ENCODE measurements at places on chromosomes 6 and 20. TPM values are rescaled to one million over a fixed set of nuclear protein-coding genes. Genes with fewer than 3 reads are reported as not detected.

DNA sequence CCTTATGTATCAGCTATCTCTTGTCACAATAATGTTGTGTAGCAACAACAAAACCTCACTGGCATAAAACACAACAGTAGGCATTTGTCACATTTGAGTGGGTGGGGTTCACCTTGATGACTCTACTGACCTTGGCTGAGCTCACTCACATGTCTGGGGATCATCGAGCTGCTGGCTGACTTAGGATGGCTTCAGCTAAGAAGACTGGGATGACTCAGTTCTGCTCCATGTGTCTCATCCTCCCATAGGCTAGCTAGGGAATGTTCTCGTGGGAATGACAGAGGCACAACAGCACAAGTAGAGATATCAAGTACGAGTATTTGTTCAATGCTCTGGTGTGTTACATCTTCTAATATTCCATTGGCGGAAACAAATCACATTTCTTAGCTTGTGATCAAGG is 167.9 kb downstream of the PLCB1 start:
- H3K4me1 ChIP-seq = no peaks in the 10 kb centered on the region
- no peak for DNase-seq

- H3K27me3 ChIP-seq = no peaks in the 10 kb centered on the region
- H3K4me1 ChIP-seq = no peaks in the 10 kb centered on the region
- DNase-seq = no peak
- H3K27ac ChIP-seq = no peak overlapping the region
- H3K4me3 ChIP-seq = no peak overlapping the region
These were observed 294.5 kb downstream of the ZFAND3 start for GRCh38 chr6:38113825-38114576.

- H3K4me3 ChIP-seq = no peak overlapping the region
- DNase-seq = no peak
These were observed 298.1 kb upstream of the FOXQ1 start for GRCh38 chr6:1013656-1014430.

GRCh38 chr6:137705160-137706082 is 161.6 kb upstream of the TNFAIP3 start:
- peak overlapping the region; percentile 23 for H3K27ac ChIP-seq
- peak; percentile 74 for DNase-seq
- no peaks in the 10 kb centered on the region for H3K36me3 ChIP-seq
- no peak overlapping the region for H3K4me3 ChIP-seq
- no peaks in the 10 kb centered on the region for H3K4me1 ChIP-seq
- H3K27me3 ChIP-seq = no peaks in the 10 kb centered on the region

SUMO4 gene
- 5.4 TPM for total RNA-seq

DNA sequence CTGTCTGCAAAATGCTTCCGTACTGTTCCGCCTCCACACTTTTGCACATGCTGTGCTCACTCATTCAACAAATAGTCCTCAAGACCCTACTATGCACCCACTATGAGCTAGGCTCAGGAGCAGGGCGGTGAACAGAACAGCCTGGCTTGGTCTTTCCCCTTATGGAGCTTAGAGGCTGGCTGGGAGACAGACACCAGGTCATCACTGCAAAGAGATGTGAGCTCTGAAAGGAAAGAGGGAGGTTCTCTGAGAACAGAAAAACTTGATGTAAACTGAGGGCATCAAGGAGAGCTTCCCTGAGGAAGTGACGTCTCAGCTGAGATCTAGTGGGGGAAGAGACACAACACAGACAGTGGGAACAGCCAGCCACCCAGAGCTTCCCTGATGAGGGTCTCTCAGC is 31.0 kb upstream of the TGM2 start:
- H3K27me3 ChIP-seq = no peaks in the 10 kb centered on the region
- H3K27ac ChIP-seq = no peak overlapping the region
- DNase-seq = peak; percentile 25
- H3K4me1 ChIP-seq = peaks cover 7% of the 10 kb centered on the region

- H3K36me3 ChIP-seq = peaks cover 46% of the 10 kb centered on the region
- DNase-seq = no peak
- no peak overlapping the region for H3K4me3 ChIP-seq
- no peaks in the 10 kb centered on the region for H3K27me3 ChIP-seq
These were observed 61.4 kb downstream of the FAM135A start for GRCh38 chr6:70474751-70475150.

GRCh38 chr6:45422503-45423110 is 44.9 kb upstream of the SUPT3H start:
- H3K36me3 ChIP-seq = no peaks in the 10 kb centered on the region
- peaks cover 41% of the 10 kb centered on the region for H3K4me1 ChIP-seq
- H3K27ac ChIP-seq = peak overlapping the region; percentile 72

SLC44A4 gene
- 8.0 TPM for total RNA-seq

LTA gene
- not detected for total RNA-seq

- peaks cover 21% of the 10 kb centered on the region for H3K4me1 ChIP-seq
- no peaks in the 10 kb centered on the region for H3K27me3 ChIP-seq
- peak within 1 kb of the TSS; percentile 63 for H3K4me3 ChIP-seq
These were observed at the start of gene LY6G5C for GRCh38 chr6:31680226-31681134. LY6G5C (minus strand) TSS chr6:31681067; CDS start chr6:31680373, 694 bp downstream.

GRCh38 chr6:119325559-119326265 is 23.8 kb downstream of the MAN1A1 start:
- peaks cover 33% of the 10 kb centered on the region for H3K4me1 ChIP-seq
- no peak overlapping the region for H3K27ac ChIP-seq
- H3K36me3 ChIP-seq = peaks cover 4% of the 10 kb centered on the region
- H3K27me3 ChIP-seq = no peaks in the 10 kb centered on the region
- no peak for DNase-seq

DNA sequence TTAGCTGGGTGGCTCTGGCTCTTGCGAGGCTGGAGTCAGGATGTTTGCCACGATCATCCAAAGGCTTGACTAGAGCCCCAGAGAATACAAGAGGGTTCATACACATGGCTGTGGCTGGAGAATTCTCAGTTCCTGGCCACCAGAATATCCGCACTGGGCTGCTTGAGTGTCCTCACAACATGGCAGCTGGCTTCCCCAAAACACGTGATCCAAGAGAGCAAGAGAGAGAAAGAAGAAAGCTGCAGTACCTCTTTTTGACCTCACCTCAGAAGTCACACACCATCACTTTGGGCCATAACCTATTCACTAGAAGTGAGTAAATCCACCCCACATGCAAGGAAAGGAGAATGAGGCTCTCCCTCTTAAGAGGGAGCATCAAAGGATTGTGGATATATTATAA is 21.5 kb upstream of the BPIFB1 start:
- DNase-seq = no peak
- H3K4me1 ChIP-seq = no peaks in the 10 kb centered on the region
- no peak overlapping the region for H3K27ac ChIP-seq

GRCh38 chr6:1834646-1835516 is 225.2 kb downstream of the FOXC1 start:
- peaks cover 16% of the 10 kb centered on the region for H3K4me1 ChIP-seq
- no peak overlapping the region for H3K27ac ChIP-seq
- H3K36me3 ChIP-seq = no peaks in the 10 kb centered on the region
- H3K27me3 ChIP-seq = no peaks in the 10 kb centered on the region

TFEB gene
- total RNA-seq = 24.8 TPM

DNA sequence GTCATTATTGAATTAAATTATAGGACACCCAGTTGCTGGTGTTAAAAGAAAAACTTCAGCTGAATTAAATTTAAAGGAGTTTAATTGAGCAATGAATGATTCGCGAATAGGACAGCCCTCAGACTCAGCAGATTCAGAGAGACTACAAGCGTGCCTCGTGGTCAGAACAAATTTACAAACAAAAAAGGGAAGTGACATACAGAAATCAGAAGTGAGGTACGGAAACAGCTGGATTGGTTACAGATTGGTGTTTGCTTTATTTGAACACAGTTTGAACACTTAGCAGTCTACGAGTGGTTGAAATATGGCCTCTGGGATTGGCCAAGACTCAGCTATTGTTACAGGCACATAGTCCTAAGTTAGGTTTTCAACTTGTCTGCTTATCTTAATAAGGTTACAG is 25.8 kb upstream of the TNFRSF21 start:
- no peak overlapping the region for H3K27ac ChIP-seq
- no peak for DNase-seq
- H3K27me3 ChIP-seq = no peaks in the 10 kb centered on the region
- H3K4me3 ChIP-seq = no peak overlapping the region
- H3K4me1 ChIP-seq = no peaks in the 10 kb centered on the region

DNA sequence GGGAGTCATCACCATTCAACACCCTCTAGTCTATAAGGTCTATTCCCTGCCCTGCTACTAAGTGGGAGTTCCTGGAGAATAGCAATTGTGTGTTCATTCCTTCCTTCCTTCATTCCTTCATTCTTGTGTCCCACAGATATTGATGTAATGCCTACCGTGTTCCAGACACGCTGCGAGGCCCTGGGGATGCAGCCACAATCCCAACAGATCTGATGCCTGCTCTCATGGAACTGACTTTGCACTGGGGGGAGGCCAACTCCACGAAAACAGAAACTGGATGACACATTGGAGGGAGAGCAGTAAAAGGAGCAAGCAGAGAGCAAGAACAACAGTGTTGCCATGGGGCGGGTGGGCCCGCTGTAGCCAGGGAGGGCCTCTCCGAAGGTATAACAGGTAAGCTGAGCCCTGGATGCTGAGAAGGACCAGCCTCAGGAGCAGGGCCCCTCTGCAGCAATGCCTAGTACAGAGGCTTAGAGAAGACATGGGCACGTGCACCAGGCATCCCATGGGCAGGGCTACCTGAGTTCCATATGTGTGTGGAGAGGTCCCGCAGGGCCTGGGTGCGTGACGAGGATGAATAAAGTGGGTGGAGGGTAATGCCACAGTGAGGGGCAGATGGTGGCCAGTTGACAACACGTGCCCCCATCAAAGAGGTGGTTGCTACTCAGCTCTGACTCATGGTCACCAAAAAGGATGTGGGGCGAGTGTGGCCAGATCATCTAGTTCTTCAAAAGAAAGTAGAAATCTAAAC is 173.9 kb downstream of the NFATC2 start:
- no peak for DNase-seq
- no peaks in the 10 kb centered on the region for H3K4me1 ChIP-seq
- no peak overlapping the region for H3K4me3 ChIP-seq
- no peaks in the 10 kb centered on the region for H3K36me3 ChIP-seq

ZSCAN31 gene
- total RNA-seq = 26.2 TPM

RAB23 gene
- total RNA-seq = 171 TPM

GRCh38 chr6:150180517-150180916 is 37.7 kb downstream of the PPP1R14C start:
- no peak overlapping the region for H3K4me3 ChIP-seq
- no peak for DNase-seq
- no peaks in the 10 kb centered on the region for H3K36me3 ChIP-seq
- no peak overlapping the region for H3K27ac ChIP-seq
- H3K27me3 ChIP-seq = no peaks in the 10 kb centered on the region

GRCh38 chr20:50304501-50304856 is 113.8 kb downstream of the CEBPB start:
- H3K36me3 ChIP-seq = no peaks in the 10 kb centered on the region
- H3K4me3 ChIP-seq = no peak overlapping the region
- DNase-seq = peak; percentile 96
- peak overlapping the region; percentile 82 for H3K27ac ChIP-seq
- H3K4me1 ChIP-seq = peaks cover 68% of the 10 kb centered on the region

DNA sequence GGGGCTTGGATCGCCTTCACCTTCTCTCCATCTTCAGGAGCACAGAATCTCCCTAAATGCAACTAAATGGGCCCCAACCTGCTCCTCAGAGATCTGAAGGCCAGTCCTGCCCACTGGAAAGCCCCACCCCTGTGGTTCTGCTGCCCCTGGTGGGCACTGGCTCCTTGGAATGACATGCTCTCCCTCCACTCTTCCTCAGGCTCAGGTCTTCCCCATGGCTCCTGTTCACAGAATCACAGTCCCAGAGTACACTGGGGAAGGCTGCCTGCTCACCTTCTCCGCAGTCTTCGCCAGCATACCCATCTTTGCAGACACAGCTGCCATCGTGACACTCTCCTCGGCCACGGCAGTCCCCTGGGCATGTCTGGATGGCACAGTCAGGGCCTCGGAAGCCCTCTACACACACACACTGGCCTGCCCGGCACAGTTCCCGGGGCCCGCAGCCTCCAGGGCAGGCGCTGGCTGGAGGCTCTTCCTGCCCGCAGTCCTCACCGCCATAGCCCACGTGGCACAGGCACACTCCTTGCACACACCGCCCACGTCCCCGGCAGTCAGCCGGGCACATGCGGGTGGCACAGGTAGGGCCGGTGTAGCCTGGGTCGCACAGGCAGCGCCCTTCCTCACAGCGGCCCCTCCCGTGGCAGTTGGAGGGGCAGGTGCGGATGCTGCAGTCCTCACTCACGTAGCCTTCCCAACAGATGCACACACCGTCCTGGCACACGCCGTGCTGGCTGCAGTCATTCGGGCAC is 13.6 kb downstream of the TNXB start:
- peaks cover 45% of the 10 kb centered on the region for H3K4me1 ChIP-seq
- peaks cover 29% of the 10 kb centered on the region for H3K27me3 ChIP-seq
- no peak for DNase-seq
- H3K27ac ChIP-seq = peak overlapping the region; percentile 32

KLC4 gene
- 44.9 TPM for total RNA-seq

- no peaks in the 10 kb centered on the region for H3K4me1 ChIP-seq
- no peaks in the 10 kb centered on the region for H3K27me3 ChIP-seq
- DNase-seq = peak; percentile 47
- no peaks in the 10 kb centered on the region for H3K36me3 ChIP-seq
These were observed 130.8 kb downstream of the SYCP2 start for GRCh38 chr20:59802471-59803221.

ALDH8A1 gene
- total RNA-seq = 3.8 TPM

DNA sequence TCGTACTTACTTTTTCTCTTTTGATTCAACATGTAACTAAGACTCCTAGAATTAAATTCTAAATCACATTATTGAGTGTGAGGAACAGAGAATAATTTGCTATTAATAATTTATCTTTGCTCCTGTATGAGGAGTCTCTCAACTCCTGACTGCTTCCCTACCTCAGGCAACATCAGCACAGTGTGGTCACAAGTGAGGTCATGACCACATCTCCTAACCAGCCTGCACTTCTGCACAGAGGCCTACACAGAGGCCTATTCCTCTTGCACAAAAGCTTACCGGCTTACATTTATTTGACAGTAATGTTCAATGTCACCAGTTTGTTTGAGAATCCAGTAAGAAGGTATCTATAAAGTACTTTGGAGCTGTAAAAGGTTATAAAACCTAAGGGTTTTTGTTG is 637.4 kb upstream of the MARCKS start:
- DNase-seq = no peak
- H3K4me3 ChIP-seq = no peak overlapping the region
- H3K27me3 ChIP-seq = no peaks in the 10 kb centered on the region
- no peak overlapping the region for H3K27ac ChIP-seq
- H3K36me3 ChIP-seq = no peaks in the 10 kb centered on the region
- no peaks in the 10 kb centered on the region for H3K4me1 ChIP-seq

PAX1 gene
- under 0.01 TPM for total RNA-seq

DNA sequence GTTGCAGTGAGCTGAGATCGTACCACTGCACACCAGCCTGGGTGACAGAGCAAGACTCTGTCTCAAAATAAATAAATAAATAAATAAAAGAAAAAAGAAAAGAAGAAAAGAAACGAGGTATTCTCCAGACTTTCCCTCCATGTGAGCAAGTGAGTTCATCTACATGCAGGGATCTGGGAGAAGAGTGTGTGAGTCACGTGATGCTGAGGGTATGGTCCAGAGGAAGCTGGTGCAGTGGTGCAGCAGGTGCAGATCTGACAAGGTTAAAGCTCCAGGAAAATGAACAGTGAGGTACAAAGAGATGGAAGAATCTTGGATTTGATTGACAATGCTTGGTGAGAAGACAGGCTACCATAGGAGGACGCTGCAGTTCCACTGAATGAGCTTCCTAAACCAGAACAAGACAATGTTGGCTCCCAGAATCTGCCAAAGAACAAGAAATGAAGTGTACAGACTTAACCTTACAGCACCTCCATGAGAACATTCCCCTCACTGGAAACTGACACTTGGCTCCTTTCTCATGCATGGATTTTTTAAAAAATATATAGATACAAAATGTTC is 79.5 kb upstream of the BTBD3 start:
- H3K4me3 ChIP-seq = no peak overlapping the region
- H3K36me3 ChIP-seq = no peaks in the 10 kb centered on the region
- no peaks in the 10 kb centered on the region for H3K27me3 ChIP-seq
- no peak for DNase-seq
- no peak overlapping the region for H3K27ac ChIP-seq
- no peaks in the 10 kb centered on the region for H3K4me1 ChIP-seq

Measured in sigmoid colon (tissue), 7 donors.